ENCODE measurements at places on chromosomes 5 and 9.

DNA sequence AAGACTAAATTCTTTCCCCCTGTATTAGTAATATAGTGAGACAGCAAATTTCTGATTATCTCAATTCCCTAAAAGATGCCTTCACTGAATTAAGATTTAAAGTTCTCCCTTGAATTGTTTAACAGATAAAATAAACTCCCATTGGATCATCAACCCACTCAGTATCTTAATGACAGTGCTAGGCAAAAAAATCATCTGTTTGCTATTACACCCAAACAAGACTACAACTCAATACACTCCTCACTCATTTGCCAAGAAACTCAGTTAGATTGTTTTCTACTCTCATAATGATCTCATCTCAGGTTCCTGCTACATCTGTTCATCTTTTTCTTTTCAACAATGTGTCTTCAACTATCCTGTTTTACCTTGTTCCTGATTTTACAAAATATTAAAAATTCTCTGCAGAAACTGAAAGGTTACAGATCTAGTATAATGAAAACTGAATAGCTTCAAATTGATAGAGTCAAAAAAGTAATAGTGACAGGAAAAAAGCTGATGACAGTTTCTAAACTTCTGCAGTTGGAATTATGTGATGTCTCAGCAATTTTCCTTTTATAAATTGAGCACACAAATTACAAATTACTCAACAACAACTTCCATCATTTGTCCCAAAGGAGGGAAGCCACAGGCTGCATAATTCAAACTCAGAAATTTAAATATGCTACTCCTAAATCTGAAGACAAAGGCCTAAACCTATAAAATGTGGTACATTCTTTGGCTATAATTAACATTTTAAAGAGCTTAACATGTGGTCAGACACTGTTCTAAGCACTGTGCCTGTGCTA lies 39.4 kb downstream of the HOMER1 start:
- H3K4me3 ChIP-seq, result no peak overlapping the region
- no peak overlapping the region for H3K27ac ChIP-seq
- DNase-seq, result no peak
- H3K27me3 ChIP-seq, result no peaks in the 10 kb centered on the region
- H3K36me3 ChIP-seq, result no peaks in the 10 kb centered on the region

GRCh38 chr5:60435808-60436207 lies 264.2 kb downstream of the DEPDC1B start:
- H3K36me3 ChIP-seq, result no peaks in the 10 kb centered on the region
- H3K27ac ChIP-seq, result no peak overlapping the region
- no peaks in the 10 kb centered on the region for H3K4me1 ChIP-seq
- H3K4me3 ChIP-seq, result no peak overlapping the region

DNA sequence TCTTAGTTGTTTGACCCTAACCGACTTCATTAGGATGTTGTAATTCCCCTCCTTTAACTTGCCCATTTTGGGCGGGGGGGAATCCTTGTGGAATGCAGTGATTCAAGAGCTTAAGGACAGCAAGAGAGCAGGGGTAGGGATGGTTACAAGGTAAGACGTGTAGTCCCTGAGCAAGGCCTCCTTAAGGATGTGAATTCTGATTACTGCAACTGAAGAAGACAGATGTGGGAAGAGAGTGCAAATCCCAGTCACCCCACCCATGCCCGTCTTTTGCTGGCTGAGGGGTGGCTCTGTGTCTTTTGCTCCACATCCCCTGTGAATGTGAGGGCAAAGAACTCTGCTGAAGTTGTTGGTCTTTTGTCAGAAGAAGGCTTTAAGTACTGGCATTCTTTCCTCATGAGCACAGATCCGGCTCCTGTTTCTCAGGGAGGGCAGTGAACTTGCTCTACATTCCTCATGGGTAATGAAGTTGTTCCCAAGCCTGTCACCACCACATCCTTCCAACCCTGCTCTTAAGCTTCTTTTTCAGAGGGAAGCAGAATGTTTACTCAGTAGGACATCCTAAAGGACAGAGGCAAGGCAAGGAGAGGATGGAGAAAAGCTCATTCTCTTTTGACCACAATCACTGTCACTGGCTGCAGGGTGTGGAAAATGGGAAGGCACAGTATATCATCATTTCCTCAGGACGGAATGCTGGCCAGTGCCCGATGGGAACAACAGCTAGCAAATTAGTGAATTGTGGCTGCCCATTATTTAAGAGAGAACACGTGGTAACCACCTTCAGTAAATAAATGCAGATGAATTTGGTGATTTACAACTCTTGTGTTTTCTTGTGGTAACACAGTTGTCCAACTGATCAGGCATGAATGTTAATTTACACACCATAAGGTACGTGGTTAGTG lies 61.5 kb downstream of the RAI14 start:
- H3K36me3 ChIP-seq, result no peaks in the 10 kb centered on the region
- H3K27me3 ChIP-seq, result no peaks in the 10 kb centered on the region
- no peaks in the 10 kb centered on the region for H3K4me1 ChIP-seq

DNA sequence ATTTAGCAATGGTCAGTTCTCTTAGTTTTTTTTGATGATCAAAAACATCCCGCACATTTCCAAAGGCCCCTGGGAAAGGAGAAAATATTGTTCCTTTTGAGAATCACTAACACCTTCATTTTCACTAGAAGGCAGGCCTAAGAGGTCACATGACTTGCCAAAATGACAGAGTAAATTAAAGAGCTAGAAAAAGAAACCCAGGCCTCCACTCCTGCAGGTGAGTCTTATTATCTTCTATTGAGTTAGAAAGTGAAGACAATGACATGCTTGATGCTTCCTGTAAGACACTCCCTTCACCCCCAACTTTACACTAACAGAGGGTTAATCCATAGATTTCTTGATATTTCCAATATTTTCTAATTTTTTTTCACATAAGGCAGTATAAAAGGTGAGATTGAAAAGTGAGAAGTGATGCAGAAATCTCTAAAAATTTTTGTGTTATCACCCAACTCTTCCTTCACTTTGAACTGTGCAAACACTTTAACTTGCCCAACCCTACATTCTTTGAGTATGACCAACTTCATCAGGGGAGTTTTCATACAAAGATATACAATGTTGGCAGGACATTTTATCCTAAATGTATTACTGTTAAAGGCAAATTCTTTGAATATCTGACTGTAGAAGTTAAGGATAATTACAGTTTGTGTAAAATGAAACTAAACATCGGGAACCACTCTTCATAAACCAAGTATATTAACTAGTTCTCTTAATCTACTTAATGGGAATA lies 57.1 kb downstream of the SUB1 start:
- no peak overlapping the region for H3K27ac ChIP-seq
- no peak overlapping the region for H3K4me3 ChIP-seq
- H3K36me3 ChIP-seq, result no peaks in the 10 kb centered on the region
- no peaks in the 10 kb centered on the region for H3K4me1 ChIP-seq

DNA sequence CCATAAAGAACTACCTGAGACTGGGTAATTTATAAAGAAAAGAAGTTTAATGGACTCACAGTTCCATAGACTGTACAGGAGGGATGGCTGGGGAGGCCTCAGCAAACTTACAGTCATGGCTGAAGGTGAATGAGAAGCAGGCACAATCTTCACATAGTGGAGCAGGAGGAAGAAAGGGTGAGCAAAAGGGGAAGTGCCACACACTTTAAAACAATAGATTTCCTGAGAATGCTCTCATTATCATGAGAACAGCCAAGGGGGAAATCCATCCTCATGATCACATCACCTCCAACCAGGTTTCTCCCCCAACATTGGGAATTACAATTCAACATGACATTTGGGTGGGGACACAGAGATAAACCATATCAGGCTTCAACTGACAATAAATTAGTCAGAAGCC lies 664.9 kb downstream of the TAF11L14 start:
- no peak for DNase-seq
- H3K4me3 ChIP-seq, result no peak overlapping the region

DNA sequence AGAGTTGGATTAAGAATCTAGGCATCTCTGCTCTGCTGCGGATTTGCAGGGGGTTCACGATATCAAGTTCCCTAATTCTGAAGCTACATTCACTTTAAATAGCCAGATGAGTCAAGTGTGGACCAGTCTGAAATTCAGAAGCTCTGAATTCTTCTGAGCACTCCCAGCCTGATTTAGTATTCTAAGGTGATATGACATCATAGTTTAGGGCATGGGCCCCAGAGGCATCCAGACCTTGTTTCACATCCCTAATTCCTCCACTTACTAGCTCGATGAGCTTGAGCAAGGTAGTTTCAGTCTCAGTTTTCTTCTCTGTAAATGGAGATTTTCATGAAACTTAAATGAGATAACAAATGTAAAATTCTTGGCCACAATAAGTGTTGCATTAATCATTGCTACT lies 65.2 kb downstream of the TMEM167A start:
- H3K4me3 ChIP-seq, result no peak overlapping the region
- H3K36me3 ChIP-seq, result no peaks in the 10 kb centered on the region
- H3K4me1 ChIP-seq, result no peaks in the 10 kb centered on the region
- no peak overlapping the region for H3K27ac ChIP-seq
- no peaks in the 10 kb centered on the region for H3K27me3 ChIP-seq

GRCh38 chr5:153365547-153365946 lies 124.9 kb upstream of the GRIA1 start:
- no peaks in the 10 kb centered on the region for H3K36me3 ChIP-seq
- no peak overlapping the region for H3K4me3 ChIP-seq
- no peak overlapping the region for H3K27ac ChIP-seq
- no peaks in the 10 kb centered on the region for H3K27me3 ChIP-seq

- no peaks in the 10 kb centered on the region for H3K4me1 ChIP-seq
- no peak for DNase-seq
These were observed 740.2 kb upstream of the ZNF608 start for GRCh38 chr5:125486634-125487033.

DNA sequence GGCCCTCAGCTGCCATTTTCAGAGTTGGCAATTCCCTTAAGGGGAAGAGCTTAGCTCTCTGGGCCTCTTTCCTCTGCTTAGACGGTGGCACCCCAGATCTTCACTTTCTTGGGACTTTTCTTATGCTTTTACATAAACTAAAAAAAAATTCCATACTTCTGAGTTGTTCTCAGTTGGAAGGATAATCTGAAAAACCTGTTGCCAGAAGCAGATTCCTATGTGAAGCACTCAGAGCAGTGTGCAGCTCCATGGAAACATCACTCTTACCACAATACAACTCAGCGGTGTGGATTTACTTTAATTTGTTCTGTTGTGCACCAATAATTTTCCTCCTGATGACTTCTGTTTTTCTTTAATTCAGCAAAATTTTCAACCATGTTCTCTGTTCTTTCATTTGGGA lies 44.1 kb upstream of the MROH2B start:
- H3K4me3 ChIP-seq, result no peak overlapping the region
- no peaks in the 10 kb centered on the region for H3K4me1 ChIP-seq

- H3K27me3 ChIP-seq, result no peaks in the 10 kb centered on the region
- no peak overlapping the region for H3K27ac ChIP-seq
- H3K36me3 ChIP-seq, result peaks cover 10% of the 10 kb centered on the region
- no peak overlapping the region for H3K4me3 ChIP-seq
These were observed 2.3 kb upstream of the RPL26L1 start for GRCh38 chr5:172956936-172957335.

DNA sequence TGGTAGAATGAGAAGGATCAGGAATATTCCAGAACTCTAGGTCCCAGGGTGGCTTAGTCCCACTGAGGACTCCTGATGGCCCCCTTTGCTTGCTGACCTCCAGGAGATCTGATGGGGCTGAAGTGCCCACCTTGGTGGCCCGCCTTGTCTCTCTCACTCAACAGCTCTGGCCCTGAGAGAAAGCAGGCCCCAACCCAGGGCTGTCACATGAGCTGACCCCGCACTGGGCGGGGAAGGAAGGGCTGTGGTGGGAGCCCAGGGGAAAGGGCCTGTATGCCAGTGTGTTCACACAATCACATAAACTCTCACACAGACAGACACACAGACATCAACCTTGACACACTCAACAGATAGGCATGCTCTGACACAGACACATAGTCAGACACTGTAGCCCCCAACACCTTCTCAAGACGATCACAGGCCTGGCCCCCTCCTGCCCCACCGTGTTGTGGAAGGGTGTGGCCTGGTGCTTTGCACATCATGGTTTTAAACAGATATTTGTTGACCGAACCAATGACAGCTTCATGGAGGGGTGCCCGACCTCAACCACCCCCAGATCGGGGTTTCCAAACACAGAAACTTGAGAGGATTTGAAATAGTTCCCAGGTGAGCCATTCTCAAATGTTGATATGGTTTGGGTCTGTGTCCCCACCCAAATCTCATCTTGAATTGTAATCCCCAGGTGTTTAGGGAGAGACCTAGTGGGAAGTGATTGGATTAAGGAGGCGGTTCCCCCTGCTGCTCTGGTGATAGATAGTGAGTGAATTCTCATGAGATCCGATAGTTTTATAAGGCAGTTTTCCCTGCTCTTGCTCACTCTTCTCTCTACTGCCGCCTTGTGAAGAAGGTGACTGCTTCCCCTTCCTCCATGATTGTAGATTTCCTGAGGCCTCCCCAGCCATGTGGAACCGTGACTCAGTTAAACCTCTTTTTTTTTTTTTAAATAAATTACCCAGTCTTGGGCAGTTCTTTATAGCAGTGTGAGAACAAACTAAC lies 48.5 kb upstream of the HAND1 start:
- H3K36me3 ChIP-seq, result no peaks in the 10 kb centered on the region
- H3K27me3 ChIP-seq, result peaks cover 8% of the 10 kb centered on the region
- no peak overlapping the region for H3K27ac ChIP-seq

- H3K4me1 ChIP-seq, result peaks cover 45% of the 10 kb centered on the region
- H3K4me3 ChIP-seq, result no peak overlapping the region
These were observed 9.8 kb downstream of the DOCK2 start for GRCh38 chr5:169646856-169647255.

DNA sequence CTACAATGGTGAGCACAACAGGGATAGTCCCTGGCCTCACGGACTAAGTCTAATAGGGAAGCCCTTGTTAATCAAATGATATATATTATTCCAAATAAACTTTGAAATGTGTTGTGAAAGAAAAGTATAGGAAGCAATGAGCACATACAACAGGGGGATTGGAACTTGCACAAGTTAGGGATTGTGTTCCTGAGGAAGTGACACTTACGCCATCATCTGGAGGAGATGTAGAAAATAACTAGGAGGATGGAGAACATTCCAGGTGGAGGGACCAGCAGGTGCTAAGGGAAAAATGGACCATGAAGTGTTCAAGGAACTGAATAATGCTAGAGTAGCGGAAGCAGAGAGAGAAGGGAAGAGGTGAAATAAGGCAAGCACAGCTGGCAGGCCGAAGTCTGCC lies 18.8 kb upstream of the RPS23 start:
- no peaks in the 10 kb centered on the region for H3K36me3 ChIP-seq
- H3K4me3 ChIP-seq, result no peak overlapping the region
- no peaks in the 10 kb centered on the region for H3K27me3 ChIP-seq

DNA sequence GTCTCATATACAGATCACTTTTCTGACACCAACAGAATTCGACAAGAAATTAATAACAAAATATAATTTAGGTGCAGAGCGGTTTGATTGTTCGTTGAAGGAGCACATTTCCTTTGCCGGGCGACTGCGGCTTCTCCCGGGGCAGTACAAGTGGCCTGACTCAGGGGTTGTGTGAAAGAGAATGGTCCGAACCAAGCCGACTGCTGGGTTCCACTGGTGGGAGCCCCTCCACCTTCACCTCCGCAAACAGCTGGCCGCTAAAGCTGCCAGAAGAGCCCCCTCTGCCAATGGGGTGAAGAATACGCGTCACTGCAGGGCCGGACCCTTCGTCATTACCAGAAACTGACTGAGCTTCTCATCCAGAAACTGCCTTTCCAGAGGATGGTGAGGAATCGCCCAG lies 156.0 kb upstream of the IFNE start:
- H3K27me3 ChIP-seq, result no peaks in the 10 kb centered on the region
- no peaks in the 10 kb centered on the region for H3K36me3 ChIP-seq
- no peak overlapping the region for H3K27ac ChIP-seq
- no peaks in the 10 kb centered on the region for H3K4me1 ChIP-seq

Measured in DND-41 (cell line).